Cortex of kidney (tissue), 1 donor: ENCODE measurements at places on chromosomes 11 and 22.

- no peak for DNase-seq
These were observed 58.3 kb downstream of the MYH9 start for GRCh38 chr22:36329254-36330078.

GRCh38 chr11:122173587-122173986 is 57.6 kb upstream of the BLID start:
- DNase-seq, result no peak

DNA sequence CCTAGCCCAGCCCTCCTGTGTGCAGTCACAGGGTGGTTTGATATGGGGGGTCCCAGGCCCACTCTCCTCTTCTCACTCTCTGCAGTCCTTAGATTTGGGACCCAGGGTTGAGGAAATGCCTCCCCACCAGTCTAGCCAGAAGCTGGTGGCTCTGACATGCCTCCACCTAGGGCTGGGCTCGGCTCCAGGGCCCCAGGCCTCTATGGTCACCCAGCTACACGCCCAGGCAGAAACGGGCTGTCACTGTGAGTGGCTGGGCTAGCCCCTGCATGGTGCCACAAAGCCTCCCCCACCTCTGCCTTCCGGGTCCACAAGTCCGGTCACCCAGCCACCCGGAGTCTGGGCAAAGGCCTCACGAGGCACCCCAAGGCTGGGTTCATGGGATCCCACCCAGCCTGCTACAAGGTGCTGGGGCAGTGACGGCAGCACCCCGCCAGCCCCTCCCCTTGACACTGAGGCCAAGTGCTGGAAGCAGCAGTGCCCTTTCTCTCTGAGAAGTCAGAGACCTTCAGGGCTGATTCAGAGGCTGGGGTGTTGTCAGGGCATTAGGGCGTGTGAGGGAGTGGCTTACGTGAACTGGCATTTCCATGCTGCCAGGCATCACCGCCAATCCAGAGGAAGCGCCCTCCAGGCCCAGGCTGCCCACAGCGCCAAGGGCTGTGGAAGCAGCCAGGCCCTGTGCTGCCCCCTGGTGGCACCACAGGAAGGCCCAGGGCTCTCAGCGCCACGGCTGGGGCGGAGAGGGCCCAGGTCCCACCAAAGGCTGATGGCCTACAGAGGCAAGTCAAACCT is 638 bp upstream of the PITPNM1 start:
- DNase-seq, result no peak

GRCh38 chr11:65863889-65864705 is 3.9 kb downstream of the MUS81 start:
- DNase-seq, result no peak

DNA sequence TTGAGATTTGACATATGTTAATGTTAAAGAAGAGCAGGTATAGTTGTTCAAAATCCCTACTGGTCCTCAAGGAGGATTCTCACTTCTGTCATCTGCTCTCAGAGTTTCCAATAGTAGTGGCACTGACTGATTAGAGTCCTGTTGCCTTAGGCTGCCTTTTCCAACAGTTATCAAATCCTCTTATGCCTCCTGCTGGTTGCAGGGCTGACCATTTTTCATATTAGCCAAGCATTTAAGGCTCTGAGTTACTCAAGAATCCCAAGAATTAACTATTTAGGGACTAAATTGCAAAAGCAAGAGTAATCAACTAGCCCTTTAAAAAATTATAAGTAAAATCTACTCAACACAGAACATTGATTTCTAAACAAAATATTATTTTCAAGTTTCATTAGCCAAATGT is 212.0 kb upstream of the CHORDC1 start:
- DNase-seq, result no peak

- no peak for DNase-seq
These were observed 1.9 kb downstream of the ACR start for GRCh38 chr22:50739894-50740293.
